Panc1 (cell line): ENCODE measurements at places on chromosomes 11 and 22. TPM values are rescaled to one million over a fixed set of nuclear protein-coding genes. Genes with fewer than 3 reads are reported as not detected.
A peak's percentile ranks its signal among the peaks of the same experiment; 100 is the strongest.

OR5B21 gene
- not detected for total RNA-seq

TRIM49B gene
- not detected for total RNA-seq

DNA sequence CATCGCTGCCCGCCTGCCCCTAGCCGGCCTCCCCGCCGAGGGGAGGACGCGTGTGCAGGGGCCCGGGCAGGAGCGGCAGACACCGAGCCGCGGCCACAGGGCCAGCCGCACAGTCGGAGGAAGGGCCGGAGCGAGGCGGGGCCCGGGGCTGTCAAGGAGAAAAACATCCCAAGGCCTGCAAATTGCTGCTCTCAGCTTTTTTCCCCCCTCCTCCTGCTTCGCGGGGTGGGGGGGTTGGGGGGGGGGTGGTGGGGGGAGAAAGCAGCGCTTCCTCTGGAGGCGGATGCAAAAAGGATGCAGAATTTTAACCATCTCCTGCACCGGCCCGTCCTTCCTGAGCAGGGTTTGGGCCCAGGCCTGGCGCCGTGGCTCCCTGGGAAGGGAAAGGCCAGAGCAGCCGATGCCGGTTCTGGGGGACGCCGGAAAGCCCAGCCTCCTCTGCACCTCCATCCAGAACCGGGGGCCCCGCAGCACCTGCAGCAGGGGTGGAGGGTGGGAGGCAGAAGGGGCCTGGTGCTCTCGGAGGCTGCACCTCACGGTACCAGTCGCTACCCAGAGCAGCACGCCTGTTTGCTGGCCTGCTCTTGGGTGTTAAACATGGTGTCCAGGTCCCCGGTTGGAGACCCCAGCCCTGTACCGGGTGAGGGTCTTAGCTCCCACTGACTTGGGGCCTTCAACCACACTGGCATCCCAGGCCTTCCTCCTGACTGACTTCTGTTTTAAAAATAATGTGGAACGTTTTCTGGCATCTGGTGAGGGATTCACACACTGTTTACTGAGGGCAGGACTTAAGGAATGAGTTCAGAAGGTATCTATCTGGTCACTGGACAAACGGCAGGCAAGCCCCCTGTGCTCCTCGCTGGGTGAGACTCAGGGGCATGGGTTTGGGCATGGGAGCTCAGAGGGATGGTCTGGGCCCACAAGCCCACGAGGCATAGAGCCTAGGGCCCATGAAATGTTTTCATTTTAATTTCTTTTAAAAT is 77.4 kb upstream of the WNT7B start:
- peak overlapping the region; percentile 100 for H3K27ac ChIP-seq
- DNase-seq, result no peak
- H3K4me3 ChIP-seq, result peak overlapping the region; percentile 42
- H3K36me3 ChIP-seq, result no peaks in the 10 kb centered on the region; the same call in 1 of the 2 replicates

GRCh38 chr11:16001044-16001568 is 355.2 kb downstream of the SOX6 start:
- H3K36me3 ChIP-seq, result no peaks in the 10 kb centered on the region
- no peaks in the 10 kb centered on the region for H3K4me1 ChIP-seq
- no peak overlapping the region for H3K27ac ChIP-seq
- H3K27me3 ChIP-seq, result no peaks in the 10 kb centered on the region
- no peak overlapping the region for H3K4me3 ChIP-seq

MFNG gene
- total RNA-seq, result 7.1 TPM

DNA sequence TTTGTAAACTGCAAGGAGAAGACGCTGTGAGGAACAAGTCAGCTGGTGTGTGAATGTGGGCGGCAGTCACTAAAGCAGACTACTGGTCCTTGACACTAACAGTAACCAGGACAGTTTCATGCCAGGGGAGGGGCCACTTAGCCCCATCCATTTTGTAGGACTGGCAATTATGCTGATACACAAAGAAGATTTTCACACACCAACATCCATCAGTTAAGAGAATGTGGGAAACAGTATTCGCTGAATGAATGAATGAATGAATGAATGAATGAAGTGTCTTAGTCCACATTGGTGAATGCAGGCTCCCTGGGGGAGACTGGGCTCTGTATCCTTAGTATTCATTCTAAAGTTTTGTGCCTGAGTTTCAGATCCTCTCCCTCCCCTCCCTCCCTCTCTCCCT is 590.4 kb downstream of the BRD1 start:
- no peaks in the 10 kb centered on the region for H3K27me3 ChIP-seq
- H3K4me3 ChIP-seq, result no peak overlapping the region
- no peaks in the 10 kb centered on the region for H3K4me1 ChIP-seq
- H3K27ac ChIP-seq, result no peak overlapping the region

DNA sequence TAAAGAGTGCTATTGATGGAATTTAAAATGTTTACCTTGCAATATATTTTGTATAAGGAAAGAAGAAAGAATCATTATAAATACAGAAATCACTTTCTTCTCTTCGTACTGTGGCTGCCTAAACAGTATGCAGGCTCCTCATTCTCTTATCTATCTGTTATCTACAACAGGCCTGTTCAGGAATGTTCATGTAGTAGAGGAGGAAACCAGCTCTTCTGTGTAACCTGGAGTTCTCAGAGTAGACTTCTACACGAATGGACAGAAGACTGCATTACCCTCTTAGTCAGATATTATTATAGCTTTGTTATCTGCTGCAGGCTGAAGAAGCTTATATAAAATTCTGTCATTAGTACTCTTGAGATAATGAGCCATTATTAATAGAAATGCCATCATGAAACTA is 1225.9 kb upstream of the CNTN5 start:
- DNase-seq, result no peak
- no peak overlapping the region for H3K4me3 ChIP-seq
- no peaks in the 10 kb centered on the region for H3K36me3 ChIP-seq
- H3K4me1 ChIP-seq, result no peaks in the 10 kb centered on the region
- no peak overlapping the region for H3K27ac ChIP-seq

DNA sequence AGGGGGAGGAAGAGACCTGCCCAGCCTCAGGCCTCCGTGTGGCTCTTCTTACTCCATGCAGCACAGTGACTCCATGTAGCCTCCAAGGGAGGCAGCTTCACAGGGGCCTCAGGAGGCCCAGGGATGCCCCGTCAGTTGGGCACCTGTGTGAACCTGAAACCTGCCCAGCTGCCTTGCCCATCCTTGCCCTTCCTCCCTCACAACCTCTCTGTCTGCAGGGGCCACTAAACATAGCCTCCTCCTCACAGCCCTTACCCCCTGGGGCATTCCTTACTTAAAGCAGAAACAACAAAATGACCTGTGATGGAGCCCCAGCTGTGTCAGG is 7.1 kb downstream of the LRRC32 start:
- H3K27me3 ChIP-seq, result no peaks in the 10 kb centered on the region
- H3K27ac ChIP-seq, result no peak overlapping the region
- no peak overlapping the region for H3K4me3 ChIP-seq
- H3K4me1 ChIP-seq, result no peaks in the 10 kb centered on the region

DNA sequence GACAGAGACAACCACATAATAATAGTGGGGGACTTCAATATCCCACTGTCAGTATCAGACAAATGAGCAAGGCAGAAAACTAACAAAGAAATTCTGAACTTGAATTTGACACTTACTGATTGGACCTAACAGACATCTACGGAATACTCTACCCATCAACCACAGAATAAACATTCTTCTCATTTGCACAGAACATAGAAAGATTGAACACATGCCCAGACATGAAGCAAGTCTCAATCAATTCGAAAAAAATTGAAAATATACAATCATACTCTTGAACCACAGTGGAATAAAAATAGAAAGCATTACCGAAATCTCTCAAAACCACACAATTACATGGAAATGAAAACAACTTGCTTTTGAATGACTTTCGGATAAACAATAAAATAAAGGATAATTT is 17.9 kb downstream of the RAB38 start:
- DNase-seq, result no peak
- H3K27me3 ChIP-seq, result no peaks in the 10 kb centered on the region
- no peaks in the 10 kb centered on the region for H3K4me1 ChIP-seq
- H3K4me3 ChIP-seq, result no peak overlapping the region
- no peak overlapping the region for H3K27ac ChIP-seq
- no peaks in the 10 kb centered on the region for H3K36me3 ChIP-seq

OR52I1 gene
- total RNA-seq, result not detected

GRCh38 chr22:36435516-36436415 is 45.7 kb downstream of the TXN2 start:
- no peak for DNase-seq
- H3K4me3 ChIP-seq, result no peak overlapping the region
- no peaks in the 10 kb centered on the region for H3K36me3 ChIP-seq
- H3K27ac ChIP-seq, result peak overlapping the region; percentile 71

DNA sequence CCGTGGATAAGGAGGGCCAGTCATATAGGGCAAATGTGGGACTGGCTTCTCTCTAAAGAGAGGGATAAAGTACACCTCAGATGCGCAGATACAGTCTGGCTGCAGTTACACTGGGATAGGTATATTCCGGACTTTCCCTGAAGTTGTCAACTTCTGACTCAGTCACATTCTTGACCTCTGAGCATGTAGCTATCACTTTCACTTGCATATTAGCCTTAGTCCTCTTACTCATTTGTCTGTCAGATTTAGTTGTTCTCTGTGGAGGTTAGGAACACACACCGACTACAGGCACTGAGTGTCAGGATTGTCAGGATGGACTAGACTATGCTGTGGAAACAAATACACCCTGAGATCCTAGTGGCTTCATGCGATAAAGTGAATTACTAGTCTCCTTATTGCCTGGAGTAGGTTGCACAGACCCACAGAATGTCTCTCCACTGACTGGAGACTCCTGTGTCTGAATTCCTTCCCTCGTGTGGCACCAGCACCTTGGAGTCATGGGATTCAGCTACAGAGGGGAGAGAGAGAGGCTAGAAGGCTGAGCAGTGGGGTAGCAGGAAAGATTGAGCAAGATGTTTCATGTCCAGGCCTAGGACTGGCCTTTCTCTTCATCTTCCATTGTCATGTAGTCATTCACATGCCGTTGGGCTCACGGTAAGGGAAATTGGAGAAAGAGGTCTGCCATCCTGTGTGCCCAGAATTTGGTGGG is 654.3 kb downstream of the NTM start:
- no peaks in the 10 kb centered on the region for H3K27me3 ChIP-seq
- H3K36me3 ChIP-seq, result no peaks in the 10 kb centered on the region
- DNase-seq, result peak; percentile 12
- no peak overlapping the region for H3K27ac ChIP-seq

GRCh38 chr11:64747961-64748665 is 4.2 kb upstream of the RASGRP2 start:
- no peaks in the 10 kb centered on the region for H3K36me3 ChIP-seq
- no peak overlapping the region for H3K4me3 ChIP-seq
- no peak for DNase-seq
- no peaks in the 10 kb centered on the region for H3K27me3 ChIP-seq

RAG2 gene
- total RNA-seq, result 0.10 TPM

DNA sequence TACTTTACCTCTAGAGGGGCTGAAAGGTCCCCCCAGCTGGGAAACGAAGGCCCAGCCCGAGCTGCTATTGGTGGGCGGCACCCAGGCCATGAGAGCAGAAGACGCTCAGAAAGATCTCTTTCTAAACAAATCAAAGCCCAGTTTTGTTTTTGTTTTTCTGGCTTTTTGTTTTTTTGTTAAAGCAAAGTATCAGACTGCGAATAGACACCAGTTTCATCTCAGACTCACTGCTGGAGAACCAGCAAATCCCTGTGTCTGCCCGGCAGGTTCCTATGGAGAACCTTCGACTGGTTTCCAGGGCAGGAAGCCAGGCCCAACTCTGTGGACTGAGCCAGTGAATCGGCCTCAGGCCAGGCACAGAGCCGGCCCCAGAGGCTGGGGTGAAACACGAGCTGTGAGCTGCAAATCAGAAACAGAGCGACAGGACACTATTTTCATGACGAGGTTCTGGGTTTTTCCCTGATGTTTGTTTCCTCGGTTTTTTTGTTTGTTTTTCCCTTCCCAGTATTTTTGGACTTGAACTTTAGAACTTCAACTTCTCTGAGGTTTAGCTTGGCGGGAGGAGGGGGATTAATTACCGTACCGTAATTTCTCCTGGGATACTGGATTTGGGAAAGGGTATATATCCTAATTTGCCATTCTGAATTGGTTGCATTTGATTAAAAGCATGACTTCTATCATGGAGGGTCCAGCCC is 16.0 kb upstream of the B4GALNT4 start:
- peak overlapping the region; percentile 99 for H3K27ac ChIP-seq
- no peak for DNase-seq
- H3K27me3 ChIP-seq, result no peaks in the 10 kb centered on the region
- no peak overlapping the region for H3K4me3 ChIP-seq
- no peaks in the 10 kb centered on the region for H3K36me3 ChIP-seq
- H3K4me1 ChIP-seq, result peaks cover 40% of the 10 kb centered on the region

GRCh38 chr22:20207277-20208025 is 56.6 kb upstream of the CCDC188 start:
- no peaks in the 10 kb centered on the region for H3K27me3 ChIP-seq
- DNase-seq, result no peak
- H3K27ac ChIP-seq, result peak overlapping the region; percentile 84

GRCh38 chr11:120974965-120975364 is 48.9 kb upstream of the TBCEL start:
- H3K4me1 ChIP-seq, result no peaks in the 10 kb centered on the region
- no peak for DNase-seq

DNA sequence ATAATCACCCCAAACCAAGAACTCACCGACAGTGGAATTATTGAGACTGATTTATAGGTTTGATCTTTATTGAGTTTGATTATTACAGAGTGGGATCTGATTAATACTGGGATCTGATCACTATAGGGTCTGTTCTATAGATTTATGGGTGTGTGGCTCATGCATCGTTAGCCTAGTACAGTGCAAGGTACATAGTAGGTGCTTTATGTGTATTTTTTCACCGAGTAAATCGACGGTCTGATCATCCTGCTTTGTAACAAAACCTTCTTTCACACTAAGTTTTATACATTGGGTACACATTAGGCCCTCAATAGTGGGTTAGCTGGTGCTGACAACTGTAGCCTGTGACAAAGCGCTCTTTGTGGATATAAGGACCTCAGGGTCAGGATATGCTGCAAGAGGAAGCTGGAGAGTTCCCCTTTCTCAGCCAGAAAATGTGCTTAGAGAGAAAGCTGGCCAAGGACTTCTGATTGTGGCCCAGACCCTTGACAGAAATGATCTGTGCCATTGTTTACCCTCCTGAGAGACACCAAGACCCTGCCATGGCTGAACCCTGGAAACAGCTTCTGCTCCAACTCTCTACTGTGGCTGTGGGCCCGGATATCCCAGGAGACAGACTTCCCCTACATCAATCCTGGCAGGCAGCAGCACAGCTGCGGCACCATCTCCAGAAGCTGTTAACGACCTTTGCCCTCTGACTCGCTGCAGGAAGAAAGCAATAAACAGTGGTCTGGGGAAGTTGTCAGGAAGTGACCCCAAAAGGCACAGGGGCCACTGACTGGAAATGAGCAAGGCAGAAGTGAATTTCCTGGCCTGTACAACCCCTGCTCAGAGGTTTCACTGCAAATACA is 16.1 kb upstream of the TPP1 start:
- no peak for DNase-seq
- H3K4me1 ChIP-seq, result peaks cover 14% of the 10 kb centered on the region
- no peak overlapping the region for H3K4me3 ChIP-seq
- H3K36me3 ChIP-seq, result no peaks in the 10 kb centered on the region

DSCAML1 gene
- 1.6 TPM for total RNA-seq

FOLR3 gene
- total RNA-seq, result not detected

DNA sequence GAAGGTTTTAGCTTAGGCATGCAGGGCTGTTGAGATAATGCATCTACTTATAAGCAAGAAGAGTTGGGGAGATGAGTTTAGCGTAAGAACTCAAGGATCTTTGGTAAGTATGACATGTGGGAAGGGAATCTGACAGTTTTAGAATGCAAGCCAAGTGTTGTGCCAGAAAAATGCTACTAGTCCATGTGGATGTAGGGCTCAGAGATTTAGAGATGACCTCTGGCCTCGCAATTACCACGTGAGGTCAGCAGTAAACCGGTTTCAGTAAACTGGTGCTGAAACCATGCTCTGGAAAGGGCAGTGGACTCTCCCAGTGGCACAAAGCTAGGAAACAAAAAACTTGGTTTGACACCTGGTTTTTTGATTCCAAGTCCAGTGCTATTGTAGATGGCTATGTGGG is 18.9 kb downstream of the MRPL16 start:
- no peak for DNase-seq
- no peaks in the 10 kb centered on the region for H3K27me3 ChIP-seq
- no peak overlapping the region for H3K4me3 ChIP-seq

NRIP3 gene
- 22.8 TPM for total RNA-seq
